ENCODE measurements at places on chromosomes 5 and 9. TPM values are rescaled to one million over a fixed set of nuclear protein-coding genes. Genes with fewer than 3 reads are reported as not detected.

DNA sequence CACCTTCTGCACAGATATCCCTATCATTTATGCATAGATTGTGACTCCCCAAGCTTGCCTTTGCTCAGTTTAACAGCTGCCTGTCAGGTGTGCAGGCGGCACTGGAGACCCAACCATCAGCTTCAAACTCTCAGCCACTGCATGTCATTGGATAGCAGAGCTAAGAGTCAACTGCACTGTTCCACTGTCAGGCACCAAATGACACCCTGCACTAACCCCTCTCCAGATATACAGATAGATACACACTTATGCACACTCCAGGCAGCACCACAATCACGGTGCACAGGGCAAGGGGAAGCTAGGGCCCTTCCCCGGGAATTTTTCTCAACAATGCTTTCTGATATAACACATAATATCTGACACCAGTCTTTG lies 142.3 kb downstream of the BNC2 start:
- H3K36me3 ChIP-seq = no peaks in the 10 kb centered on the region
- no peaks in the 10 kb centered on the region for H3K4me1 ChIP-seq
- H3K27ac ChIP-seq = no peak overlapping the region
- no peaks in the 10 kb centered on the region for H3K27me3 ChIP-seq
- peak overlapping the region; percentile 81 for H3K4me3 ChIP-seq
- DNase-seq = no peak

DNA sequence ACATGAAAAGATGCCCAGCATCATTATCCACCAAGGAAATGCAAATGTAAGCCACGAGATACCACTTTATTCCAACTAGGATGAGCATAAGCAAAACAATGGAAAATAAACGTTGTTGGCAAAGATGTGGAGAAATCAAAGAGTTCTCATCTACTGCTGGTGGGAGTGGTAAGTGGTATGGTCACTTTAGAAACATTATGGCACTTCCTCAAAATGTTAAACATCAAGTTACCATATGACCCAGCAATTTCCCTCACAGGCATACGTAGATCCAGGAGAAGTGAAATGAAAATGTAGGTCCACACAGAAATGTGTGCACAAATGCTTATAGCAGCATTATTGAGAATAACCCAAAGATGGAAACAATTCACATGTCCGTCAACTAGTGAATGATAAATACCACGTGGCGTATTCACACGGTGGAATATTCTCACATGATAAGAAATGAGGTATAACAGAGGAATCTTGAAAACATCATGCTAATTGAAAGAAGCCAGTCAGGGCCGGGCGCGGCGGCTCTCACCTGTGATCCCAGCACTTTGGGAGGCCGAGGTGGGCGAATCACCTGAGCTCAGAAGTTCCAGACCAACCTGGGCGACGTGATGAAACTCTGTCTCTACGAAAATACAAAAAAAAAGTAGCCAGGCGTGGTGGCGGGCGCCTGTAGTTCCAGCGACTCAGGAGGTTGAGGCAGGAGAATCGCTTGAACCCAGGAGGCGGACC lies 16.4 kb upstream of the FLT4 start:
- H3K27ac ChIP-seq = no peak overlapping the region
- no peak overlapping the region for H3K4me3 ChIP-seq
- DNase-seq = no peak
- no peaks in the 10 kb centered on the region for H3K4me1 ChIP-seq
- H3K27me3 ChIP-seq = no peaks in the 10 kb centered on the region
- H3K36me3 ChIP-seq = no peaks in the 10 kb centered on the region

DNA sequence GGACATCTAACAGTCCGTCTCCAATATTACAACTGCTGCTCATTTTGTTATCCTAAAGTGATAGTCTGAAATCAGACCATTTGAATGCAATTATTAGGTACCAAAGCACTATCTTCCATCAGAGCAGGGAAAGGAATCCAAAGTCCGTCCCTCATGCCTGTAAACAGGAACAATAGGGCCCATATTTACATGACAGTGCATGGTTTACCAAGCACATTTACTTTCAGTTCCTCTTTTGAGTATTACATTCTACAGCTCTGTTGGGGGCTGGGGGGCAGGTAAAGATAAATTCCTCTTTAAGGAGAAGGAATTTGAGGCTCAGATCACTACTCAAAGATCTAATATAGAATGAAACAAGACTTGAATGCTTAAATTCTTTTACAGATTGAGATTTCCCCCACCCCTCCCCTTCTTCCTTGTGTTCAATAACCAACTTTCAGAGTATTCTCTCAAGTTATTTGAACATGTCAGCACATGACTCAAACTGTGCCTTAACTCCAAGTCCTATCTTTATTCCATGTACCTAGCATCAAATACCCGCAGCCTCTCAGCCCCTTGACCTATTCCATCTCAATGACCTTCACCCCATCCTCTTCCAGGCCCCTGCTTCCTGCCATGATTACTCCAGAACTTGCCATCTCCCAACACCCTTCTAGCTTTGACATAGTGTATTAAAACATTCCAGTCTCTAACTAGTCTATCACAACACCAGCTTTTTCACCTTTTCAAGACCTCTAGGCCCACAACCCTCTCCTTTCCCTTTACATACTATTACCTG lies 71.0 kb downstream of the BRINP1 start:
- no peak overlapping the region for H3K4me3 ChIP-seq
- no peaks in the 10 kb centered on the region for H3K27me3 ChIP-seq
- H3K27ac ChIP-seq = no peak overlapping the region
- no peaks in the 10 kb centered on the region for H3K36me3 ChIP-seq
- H3K4me1 ChIP-seq = no peaks in the 10 kb centered on the region
- no peak for DNase-seq

DNA sequence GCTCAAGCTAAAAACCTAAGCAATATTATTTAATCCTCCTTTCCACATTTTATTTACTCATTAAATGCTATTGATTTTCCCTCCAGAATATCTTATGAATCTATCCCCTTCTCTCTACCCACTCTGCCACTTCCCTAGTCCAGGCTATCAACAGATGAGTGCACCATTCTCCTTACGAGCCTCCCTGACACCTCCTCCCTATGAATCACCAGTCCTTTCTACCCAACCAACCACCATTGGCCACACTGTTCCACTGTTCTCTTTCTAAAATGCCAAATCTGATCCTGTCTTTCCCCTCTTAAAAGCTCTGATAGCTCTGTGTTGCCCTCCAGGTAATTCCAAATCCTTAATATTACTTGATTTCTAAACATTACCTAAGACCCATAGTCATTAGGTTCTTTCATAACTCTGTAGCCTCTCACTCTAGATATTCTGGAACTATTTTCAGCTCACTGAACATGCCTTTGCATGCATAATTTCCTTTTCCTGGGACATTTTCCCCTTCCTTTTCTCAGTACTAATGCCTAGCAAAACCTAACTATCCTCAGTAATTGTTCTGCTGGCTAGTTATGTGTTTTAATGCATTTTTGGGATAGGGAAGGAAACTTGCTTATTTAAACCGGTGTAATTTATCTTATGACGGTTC lies 126.3 kb downstream of the UNC13B start:
- no peak for DNase-seq
- no peak overlapping the region for H3K27ac ChIP-seq
- no peaks in the 10 kb centered on the region for H3K4me1 ChIP-seq
- no peaks in the 10 kb centered on the region for H3K27me3 ChIP-seq

- H3K36me3 ChIP-seq = no peaks in the 10 kb centered on the region
- no peaks in the 10 kb centered on the region for H3K4me1 ChIP-seq
- H3K4me3 ChIP-seq = no peak overlapping the region
- no peaks in the 10 kb centered on the region for H3K27me3 ChIP-seq
- no peak overlapping the region for H3K27ac ChIP-seq
Measured at GRCh38 chr5:158756871-158757270, 342.8 kb downstream of the EBF1 start.

DNA sequence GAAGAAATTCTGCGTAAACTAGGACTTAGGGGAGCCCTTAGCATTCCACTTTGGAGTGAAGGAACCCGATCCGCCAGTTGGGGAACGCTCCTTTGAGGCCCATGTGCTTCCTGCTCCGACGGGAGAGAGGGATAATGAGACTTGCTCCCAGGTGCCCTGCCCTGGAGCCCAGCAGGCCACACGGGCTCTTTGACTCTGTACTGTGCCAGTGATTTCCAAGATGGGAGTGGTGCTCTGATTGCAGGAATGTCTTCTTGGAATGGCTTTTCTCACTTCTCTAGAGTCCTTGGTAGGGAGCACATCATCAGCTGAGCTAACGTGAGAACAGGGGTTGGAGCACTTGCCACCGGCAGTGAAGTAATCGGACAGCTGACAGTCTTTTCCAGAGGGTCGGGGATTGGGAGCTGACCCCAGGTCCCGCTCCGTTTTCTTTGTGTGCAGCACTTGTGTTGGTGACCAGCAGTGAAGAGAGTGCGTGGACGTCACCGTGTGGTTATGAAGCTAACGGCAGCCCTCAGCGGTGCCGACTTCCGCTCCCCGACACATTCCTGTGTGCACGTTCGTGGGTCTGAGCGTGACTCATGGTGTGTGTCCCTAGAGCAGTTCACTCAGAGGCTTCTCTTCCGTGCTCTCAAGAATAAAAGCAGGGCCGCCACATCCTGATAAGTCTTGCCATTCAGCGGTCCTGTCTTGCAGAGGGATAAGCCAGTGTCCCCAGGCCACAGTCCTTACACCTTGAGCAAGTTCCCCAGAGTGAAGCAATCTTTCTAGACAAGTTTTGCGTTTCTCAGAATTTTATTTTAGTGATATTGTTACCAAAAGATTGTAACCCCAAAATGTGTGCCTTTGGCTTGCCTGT lies 25.6 kb downstream of the ABL1 start:
- DNase-seq = peak; percentile 82
- no peaks in the 10 kb centered on the region for H3K27me3 ChIP-seq
- H3K4me1 ChIP-seq = no peaks in the 10 kb centered on the region

- no peak overlapping the region for H3K4me3 ChIP-seq
- H3K27me3 ChIP-seq = no peaks in the 10 kb centered on the region
- DNase-seq = no peak
- H3K4me1 ChIP-seq = peaks cover 9% of the 10 kb centered on the region
- H3K36me3 ChIP-seq = peaks cover 29% of the 10 kb centered on the region
Measured at GRCh38 chr9:97627624-97628023, 5.5 kb downstream of the TSTD2 start.

- H3K27me3 ChIP-seq = no peaks in the 10 kb centered on the region
- no peak overlapping the region for H3K4me3 ChIP-seq
- H3K27ac ChIP-seq = no peak overlapping the region
- no peaks in the 10 kb centered on the region for H3K4me1 ChIP-seq
- H3K36me3 ChIP-seq = no peaks in the 10 kb centered on the region
Measured at GRCh38 chr9:15485836-15486666, 24.7 kb downstream of the PSIP1 start.

GRCh38 chr9:134768709-134769351 lies 111.8 kb upstream of the FCN2 start:
- H3K27me3 ChIP-seq = no peaks in the 10 kb centered on the region
- no peaks in the 10 kb centered on the region for H3K4me1 ChIP-seq
- H3K36me3 ChIP-seq = no peaks in the 10 kb centered on the region
- H3K4me3 ChIP-seq = no peak overlapping the region
- no peak overlapping the region for H3K27ac ChIP-seq
- no peak for DNase-seq

DNA sequence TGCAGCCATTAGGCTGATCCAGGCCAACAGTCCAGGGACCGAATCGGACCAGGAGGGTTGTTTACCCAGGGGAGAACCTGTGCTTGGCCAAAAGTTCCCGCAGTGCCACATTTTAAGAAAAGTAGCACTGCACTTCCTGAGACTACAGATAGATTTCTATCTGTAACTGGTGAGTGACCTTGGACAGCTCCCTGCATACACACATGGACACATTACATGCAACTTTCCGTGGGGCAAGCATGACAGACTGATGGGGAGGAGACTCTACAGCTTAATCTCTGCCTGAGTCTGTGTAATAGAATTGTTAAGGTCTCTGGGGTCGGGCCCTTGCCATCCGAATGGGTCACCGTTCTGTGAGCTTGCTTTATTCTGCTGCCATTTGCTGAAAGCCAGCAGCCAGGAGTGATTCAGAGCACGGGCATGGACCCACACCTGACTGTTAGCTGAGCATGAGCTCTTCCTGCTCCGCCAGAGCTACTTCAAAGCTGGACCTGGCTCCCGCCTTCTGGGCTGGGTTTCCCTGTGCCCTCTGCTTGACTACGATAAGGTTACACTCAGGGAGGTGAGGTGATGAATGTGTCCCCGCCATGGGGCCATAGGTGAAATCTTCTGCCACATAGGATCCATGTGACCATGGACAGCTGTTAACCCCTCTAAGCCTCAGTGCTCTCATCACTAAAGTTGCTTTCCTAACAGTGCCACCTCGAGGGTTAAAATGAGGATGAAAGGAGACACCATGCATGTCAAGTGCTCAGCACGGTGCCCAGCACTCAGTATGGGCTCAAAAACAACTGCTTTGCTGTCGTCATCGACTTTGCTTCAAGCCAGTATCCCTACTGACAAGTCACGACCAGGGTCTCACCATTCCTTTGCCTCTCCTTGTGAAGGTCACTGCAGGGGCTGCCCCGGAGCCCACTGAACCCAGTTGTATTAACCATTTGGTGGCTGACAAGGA lies 200.0 kb downstream of the MELK start:
- H3K4me3 ChIP-seq = no peak overlapping the region
- no peak overlapping the region for H3K27ac ChIP-seq
- no peaks in the 10 kb centered on the region for H3K36me3 ChIP-seq
- no peaks in the 10 kb centered on the region for H3K27me3 ChIP-seq
- DNase-seq = no peak

DNA sequence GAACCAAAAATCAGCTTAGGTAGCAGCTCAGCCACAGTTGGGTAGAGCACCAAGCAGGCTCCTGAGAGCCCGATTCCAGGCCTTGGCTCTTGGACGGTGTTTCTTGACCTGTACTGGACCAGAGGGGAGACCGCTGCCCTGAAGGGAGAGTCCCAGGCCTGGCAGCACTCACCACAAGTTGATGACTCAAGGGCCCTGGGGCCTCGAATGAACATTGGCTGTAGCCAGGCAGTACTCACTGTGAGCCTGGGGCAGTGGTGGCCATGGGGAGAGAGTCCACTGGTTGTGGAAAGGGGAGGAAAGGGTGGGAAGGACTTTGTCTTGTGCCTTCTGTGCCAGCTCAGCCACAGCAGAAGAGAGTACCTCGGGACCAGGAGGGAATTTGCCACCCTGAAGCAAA lies 166.1 kb downstream of the EDIL3 start:
- DNase-seq = no peak
- H3K36me3 ChIP-seq = no peaks in the 10 kb centered on the region
- no peak overlapping the region for H3K4me3 ChIP-seq
- H3K27me3 ChIP-seq = no peaks in the 10 kb centered on the region
- H3K27ac ChIP-seq = no peak overlapping the region

- no peaks in the 10 kb centered on the region for H3K36me3 ChIP-seq
- no peak overlapping the region for H3K27ac ChIP-seq
- H3K4me3 ChIP-seq = no peak overlapping the region
- no peaks in the 10 kb centered on the region for H3K4me1 ChIP-seq
- DNase-seq = peak; percentile 86
- no peaks in the 10 kb centered on the region for H3K27me3 ChIP-seq
Measured at GRCh38 chr5:122192497-122193496, 63.5 kb downstream of the ZNF474 start.

Gene SPATA31E1
- not detected for total RNA-seq

Gene GPR21
- total RNA-seq = not detected

Gene ASPN
- total RNA-seq = 7.5 TPM

All from tibial nerve (tissue), 4 donors.